Temporal lobe (tissue), 4 donors: ENCODE measurements at places on chromosomes 16 and 17. TPM values are rescaled to one million over a fixed set of nuclear protein-coding genes. Genes with fewer than 3 reads are reported as not detected.

Gene CPNE7
- 13.0 TPM for total RNA-seq

Gene TEPSIN
- 10.1 TPM for total RNA-seq

Gene CHST6
- 0.74 TPM for total RNA-seq

Gene OGFOD3
- total RNA-seq: 10.1 TPM

Gene NPIPB8
- total RNA-seq: 0.25 TPM

Gene MMP25
- total RNA-seq: 0.49 TPM

Gene KRT25
- 0.49 TPM for total RNA-seq

Gene CDRT15L2
- not detected for total RNA-seq

Gene TNP2
- not detected for total RNA-seq

Gene CRHR1
- 37.6 TPM for total RNA-seq

Gene SEPTIN12
- not detected for total RNA-seq

Gene NPIPB6
- 3.7 TPM for total RNA-seq

Gene GRAP
- 4.9 TPM for total RNA-seq

Gene PITPNM3
- total RNA-seq: 9.6 TPM

Gene SEZ6L2
- total RNA-seq: 58.5 TPM

Gene TPPP3
- 4.4 TPM for total RNA-seq

Gene QPRT
- 2.5 TPM for total RNA-seq

Gene KRT17
- 1.7 TPM for total RNA-seq
